NCI-H460 (cell line): ENCODE measurements at places on chromosomes 5 and 9. TPM values are rescaled to one million over a fixed set of nuclear protein-coding genes. Genes with fewer than 3 reads are reported as not detected.

The ANP32B gene
- total RNA-seq: 34.6 and 72.5 TPM in 2 replicates

- DNase-seq: no peak
These were observed 156.4 kb downstream of the EFNA5 start for GRCh38 chr5:107514305-107514704.

The MEIKIN gene
- not detected in 2 replicates for total RNA-seq

The SCGB3A2 gene
- total RNA-seq: not detected in 2 replicates

DNA sequence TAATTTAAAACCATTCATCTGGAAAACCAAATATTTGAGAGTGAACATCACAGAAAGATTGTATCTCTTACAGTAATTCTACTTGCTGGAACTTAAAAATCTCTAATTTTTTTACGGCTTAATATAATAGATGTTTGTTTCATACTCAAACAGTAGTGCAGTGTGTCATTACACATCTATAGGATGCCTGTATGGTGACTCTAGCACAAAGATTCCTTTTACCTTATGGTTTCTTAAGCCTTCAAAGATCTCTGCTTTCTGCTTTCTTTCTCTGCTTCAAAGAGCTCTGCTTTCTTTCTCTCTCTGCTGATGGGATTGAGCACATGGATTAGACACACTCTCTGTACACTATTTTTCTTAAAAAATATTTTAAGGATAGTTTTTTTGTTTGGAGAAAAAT, 374.0 kb upstream of the CDH9 start:
- no peak for DNase-seq

GRCh38 chr9:120616966-120617935, 37.3 kb upstream of the CDK5RAP2 start:
- DNase-seq: no peak

The SPEF2 gene
- total RNA-seq: 2.7 and 2.9 TPM in 2 replicates
